ENCODE measurements at places on chromosomes 4 and X. TPM values are rescaled to one million over a fixed set of nuclear protein-coding genes. Genes with fewer than 3 reads are reported as not detected.
A peak's percentile ranks its signal among the peaks of the same experiment; 100 is the strongest.

DNA sequence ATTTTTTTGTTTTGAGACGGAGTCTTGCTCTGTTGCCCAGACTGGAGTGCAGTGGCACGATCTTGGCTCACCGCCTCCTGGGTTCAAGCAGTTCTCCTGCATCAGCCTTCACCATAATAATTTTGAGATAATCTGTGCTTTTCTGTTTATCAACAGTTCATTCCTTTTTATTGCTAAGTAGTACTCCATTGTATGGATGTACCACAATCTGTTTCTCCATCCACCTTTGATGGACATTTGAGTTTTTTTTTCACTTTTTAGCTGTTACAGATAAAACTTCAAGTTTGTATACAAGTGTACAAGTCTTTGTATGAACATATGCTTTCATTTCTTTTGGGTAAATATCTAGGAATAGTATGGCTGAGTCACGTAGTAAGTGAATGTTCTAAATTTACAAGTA is 9.0 kb downstream of the FUNDC2 start:
- no peaks in the 10 kb centered on the region for H3K27me3 ChIP-seq
- H3K4me3 ChIP-seq: no peak overlapping the region
- no peak for DNase-seq
- no peak overlapping the region for H3K27ac ChIP-seq

GRCh38 chrX:80537096-80537495 is 116.8 kb downstream of the TENT5D start:
- no peak overlapping the region for H3K4me3 ChIP-seq
- no peaks in the 10 kb centered on the region for H3K36me3 ChIP-seq
- no peaks in the 10 kb centered on the region for H3K27me3 ChIP-seq

- H3K4me3 ChIP-seq: no peak overlapping the region
- H3K27ac ChIP-seq: no peak overlapping the region
- no peak for DNase-seq
- H3K4me1 ChIP-seq: no peaks in the 10 kb centered on the region
These were observed 73.1 kb downstream of the METTL14 start for GRCh38 chr4:118758293-118758692.

GRCh38 chr4:70589785-70590184 is 2.3 kb upstream of the AMBN start:
- DNase-seq: no peak
- H3K36me3 ChIP-seq: no peaks in the 10 kb centered on the region
- no peak overlapping the region for H3K4me3 ChIP-seq
- no peaks in the 10 kb centered on the region for H3K4me1 ChIP-seq
- H3K27ac ChIP-seq: no peak overlapping the region
- H3K27me3 ChIP-seq: peaks cover 4% of the 10 kb centered on the region

DNA sequence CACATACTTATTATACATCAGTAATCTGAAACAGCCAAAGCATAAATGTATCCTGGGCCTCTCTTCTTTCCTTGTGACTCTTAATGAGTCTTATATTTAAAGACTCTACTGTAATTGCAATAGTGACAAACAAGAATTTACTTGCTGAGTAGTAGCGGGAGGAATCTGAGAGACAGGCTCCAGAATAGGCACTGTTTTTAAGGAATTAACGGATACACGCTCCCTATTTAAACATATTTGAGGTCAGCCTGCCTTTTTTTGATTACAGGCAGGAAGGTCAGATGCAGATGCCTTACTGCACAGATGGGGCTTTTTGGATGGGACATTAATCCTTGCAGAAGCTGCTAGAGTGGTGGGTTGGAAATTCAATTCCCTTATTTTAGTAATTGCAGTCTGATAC is 196.3 kb upstream of the ANXA3 start:
- DNase-seq: no peak
- H3K4me3 ChIP-seq: no peak overlapping the region
- H3K36me3 ChIP-seq: no peaks in the 10 kb centered on the region

GRCh38 chr4:53924333-53925049 is 139.9 kb downstream of the CHIC2 start:
- H3K27me3 ChIP-seq: peaks cover 2% of the 10 kb centered on the region
- no peak for DNase-seq
- H3K4me1 ChIP-seq: no peaks in the 10 kb centered on the region
- H3K4me3 ChIP-seq: no peak overlapping the region
- H3K36me3 ChIP-seq: no peaks in the 10 kb centered on the region
- no peak overlapping the region for H3K27ac ChIP-seq

- H3K4me3 ChIP-seq: no peak overlapping the region
- H3K36me3 ChIP-seq: no peaks in the 10 kb centered on the region
- no peaks in the 10 kb centered on the region for H3K4me1 ChIP-seq
- H3K27ac ChIP-seq: no peak overlapping the region
- H3K27me3 ChIP-seq: no peaks in the 10 kb centered on the region
These were observed 6.2 kb upstream of the ARHGAP10 start for GRCh38 chr4:147725673-147726072.

DNA sequence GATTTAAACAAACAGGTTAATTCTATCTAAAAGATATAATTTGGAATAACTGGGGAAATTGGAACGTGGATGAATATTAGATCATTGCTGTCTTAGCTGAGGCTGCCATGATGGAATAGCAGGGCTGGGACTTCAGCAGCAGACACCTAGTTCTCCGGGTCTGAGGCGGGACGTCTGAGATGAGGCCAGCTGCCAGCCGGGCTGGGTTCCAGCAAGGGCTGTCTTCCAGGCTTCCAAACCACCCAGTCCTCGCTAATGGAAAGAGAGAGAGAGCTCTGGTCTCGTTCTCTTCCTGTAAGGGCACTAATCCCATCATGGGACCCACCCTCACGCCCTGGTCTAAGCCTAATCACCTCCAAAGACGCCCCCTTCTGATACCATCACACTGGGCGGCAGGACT is 85.7 kb downstream of the ADRA2C start:
- no peak overlapping the region for H3K27ac ChIP-seq
- no peak for DNase-seq
- H3K4me3 ChIP-seq: no peak overlapping the region
- H3K4me1 ChIP-seq: no peaks in the 10 kb centered on the region
- no peaks in the 10 kb centered on the region for H3K36me3 ChIP-seq
- H3K27me3 ChIP-seq: peaks cover 4% of the 10 kb centered on the region

DNA sequence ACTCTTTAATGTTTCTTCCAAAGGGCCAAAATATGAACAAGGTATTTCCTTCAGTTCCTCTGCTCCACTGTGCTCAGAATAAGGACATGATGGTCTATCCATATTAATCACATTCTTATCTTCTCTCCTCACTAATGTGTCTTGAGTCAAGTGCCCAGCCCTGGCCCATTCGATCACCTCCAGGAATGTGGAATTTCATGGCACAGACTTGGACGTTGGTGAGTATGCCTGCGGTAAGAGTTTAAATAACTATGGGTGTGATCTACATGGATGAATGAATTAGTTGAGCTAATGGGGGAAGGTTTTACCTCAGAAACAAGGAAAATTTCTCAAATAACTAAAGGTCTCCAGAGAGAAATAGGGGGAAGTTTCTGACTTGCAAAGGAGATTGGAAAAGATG is 174.0 kb downstream of the NPFFR2 start:
- H3K4me1 ChIP-seq: no peaks in the 10 kb centered on the region
- peaks cover 5% of the 10 kb centered on the region for H3K27me3 ChIP-seq
- H3K27ac ChIP-seq: no peak overlapping the region

DNA sequence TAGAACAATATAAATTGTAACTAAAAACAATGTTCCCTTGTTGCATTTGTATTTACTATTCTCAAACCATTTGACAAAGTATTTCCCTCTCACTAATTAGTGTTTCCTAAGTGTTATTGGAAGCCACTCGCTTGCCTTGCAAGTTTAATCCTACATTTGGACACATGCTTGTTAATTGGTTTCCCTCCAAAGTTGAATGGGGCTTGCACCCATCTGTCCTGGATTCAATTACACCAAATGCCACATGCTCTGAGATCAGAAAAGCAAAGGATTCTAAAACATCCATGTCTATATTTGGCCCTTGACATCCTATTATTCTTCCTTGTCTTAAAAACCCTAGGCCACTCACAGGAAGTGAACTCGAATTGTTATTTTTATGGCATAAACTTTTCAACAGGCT is 146.6 kb downstream of the AMELX start:
- no peaks in the 10 kb centered on the region for H3K4me1 ChIP-seq
- H3K27me3 ChIP-seq: no peaks in the 10 kb centered on the region
- H3K36me3 ChIP-seq: no peaks in the 10 kb centered on the region
- no peak overlapping the region for H3K27ac ChIP-seq
- no peak overlapping the region for H3K4me3 ChIP-seq

- H3K27me3 ChIP-seq: no peaks in the 10 kb centered on the region
- no peak overlapping the region for H3K4me3 ChIP-seq
- DNase-seq: no peak
- no peak overlapping the region for H3K27ac ChIP-seq
These were observed 972.7 kb upstream of the AGA start for GRCh38 chr4:178414881-178415446.

- no peaks in the 10 kb centered on the region for H3K27me3 ChIP-seq
- H3K4me3 ChIP-seq: no peak overlapping the region
- H3K36me3 ChIP-seq: no peaks in the 10 kb centered on the region
These were observed 101.9 kb upstream of the SLITRK2 start for GRCh38 chrX:145715641-145716138.

GRCh38 chr4:1997712-1998111 is 11.1 kb downstream of the NELFA start:
- H3K27ac ChIP-seq: no peak overlapping the region
- peaks cover 71% of the 10 kb centered on the region for H3K36me3 ChIP-seq
- no peak for DNase-seq

GRCh38 chrX:154115071-154115470 is 17.6 kb upstream of the MECP2 start:
- no peaks in the 10 kb centered on the region for H3K36me3 ChIP-seq
- no peak overlapping the region for H3K4me3 ChIP-seq
- no peaks in the 10 kb centered on the region for H3K27me3 ChIP-seq

- no peak overlapping the region for H3K4me3 ChIP-seq
- no peaks in the 10 kb centered on the region for H3K36me3 ChIP-seq
- H3K27ac ChIP-seq: no peak overlapping the region
- DNase-seq: no peak
- peaks cover 2% of the 10 kb centered on the region for H3K27me3 ChIP-seq
These were observed 100.3 kb downstream of the EMCN start for GRCh38 chr4:100417565-100417964.

GRCh38 chr4:80184825-80185756 is 12.2 kb upstream of the PRDM8 start:
- peaks cover 42% of the 10 kb centered on the region for H3K4me1 ChIP-seq
- DNase-seq: no peak
- H3K4me3 ChIP-seq: peak overlapping the region; percentile 82
- H3K36me3 ChIP-seq: no peaks in the 10 kb centered on the region
- H3K27me3 ChIP-seq: peaks cover 19% of the 10 kb centered on the region
- peak overlapping the region; percentile 90 for H3K27ac ChIP-seq

- peaks cover 6% of the 10 kb centered on the region for H3K4me1 ChIP-seq
- H3K36me3 ChIP-seq: no peaks in the 10 kb centered on the region
- H3K27me3 ChIP-seq: no peaks in the 10 kb centered on the region
These were observed 58.3 kb downstream of the MID1IP1 start for GRCh38 chrX:38859602-38860001.

DNA sequence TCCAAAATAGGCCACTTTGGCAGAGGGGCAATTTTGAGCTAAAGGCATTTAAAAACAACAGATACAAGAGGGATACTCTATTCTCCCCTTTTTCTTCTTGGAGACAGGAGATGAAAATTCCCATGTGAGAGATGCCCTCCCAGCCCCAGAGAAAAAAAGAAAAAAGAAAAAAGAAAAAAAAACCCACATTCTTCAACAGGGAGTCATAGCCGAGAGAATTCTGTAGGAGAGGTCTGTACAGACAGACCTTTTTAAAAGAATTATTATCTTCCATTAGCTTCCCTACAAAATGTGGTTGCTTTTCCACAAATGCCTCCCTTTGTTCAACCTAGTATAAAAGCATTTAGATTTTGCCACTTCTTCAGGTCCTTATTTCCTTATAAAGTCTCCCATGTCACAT is 89.9 kb downstream of the SPCS3 start:
- no peak overlapping the region for H3K4me3 ChIP-seq
- H3K27me3 ChIP-seq: no peaks in the 10 kb centered on the region
- no peaks in the 10 kb centered on the region for H3K36me3 ChIP-seq
- no peak overlapping the region for H3K27ac ChIP-seq
- no peak for DNase-seq
- no peaks in the 10 kb centered on the region for H3K4me1 ChIP-seq

Gene MAGEB2
- not detected for total RNA-seq

Gene SOX3
- not detected for total RNA-seq

Gene TMPRSS11F
- not detected for total RNA-seq

Gene TGIF2LX
- total RNA-seq: not detected

Gene CT47B1
- total RNA-seq: not detected

Gene FRAS1
- total RNA-seq: 0.09 TPM

Gene GAGE12F
- total RNA-seq: not detected

Gene SAGE1
- total RNA-seq: not detected

Gene C4orf36
- total RNA-seq: not detected

Gene IBSP
- total RNA-seq: not detected

Gene MAGEA11
- total RNA-seq: not detected

Gene PABPC1L2B
- not detected for total RNA-seq

Gene TMEM131L
- 45.9 TPM for total RNA-seq

Gene TLR10
- not detected for total RNA-seq

Measured in activated CD4-positive, alpha-beta T cell treated with anti-CD3 and anti-CD28 coated beads for 36 hours (primary cell).